Activated T-helper 1 cell treated with anti-CD3 and anti-CD28 coated beads, Interleukin-12 subunit alpha, Interleukin-12 subunit beta, Interleukin-2, Interleukin-4 antibody, amounts not matched to agents 30 ng/mL and 10 ng/mL and 1 ng/mL, durations not matched to agents 14 hours and 24 hours and 36 hours (primary cell): ENCODE measurements at places on chromosomes 7 and 10. TPM values are rescaled to one million over a fixed set of nuclear protein-coding genes. Genes with fewer than 3 reads are reported as not detected.

GIMAP8 gene
- 9.2 and 9.4 TPM in 2 replicates for total RNA-seq

PPP1R17 gene
- not detected in 2 replicates for total RNA-seq

PBLD gene
- 1.1 and 1.6 TPM in 2 replicates for total RNA-seq

HOXA2 gene
- total RNA-seq = not detected in 2 replicates

FRMD4A gene
- total RNA-seq = 0.07 and 0.31 TPM in 2 replicates
